ENCODE measurements at places on chromosomes 12 and 14. TPM values are rescaled to one million over a fixed set of nuclear protein-coding genes. Genes with fewer than 3 reads are reported as not detected.

GRCh38 chr12:95100264-95101190 lies 27.1 kb upstream of the NR2C1 start:
- peaks cover 10% of the 10 kb centered on the region for H3K4me1 ChIP-seq
- no peak overlapping the region for H3K27ac ChIP-seq
- no peak for DNase-seq
- H3K4me3 ChIP-seq, result no peak overlapping the region
- H3K27me3 ChIP-seq, result no peaks in the 10 kb centered on the region

GRCh38 chr14:101824339-101824727 lies 62.8 kb downstream of the PPP2R5C start:
- H3K27ac ChIP-seq, result peak overlapping the region; percentile 98
- no peaks in the 10 kb centered on the region for H3K27me3 ChIP-seq
- peak overlapping the region; percentile 70 for H3K4me3 ChIP-seq

GRCh38 chr12:116278667-116279066 lies 1.2 kb upstream of the MED13L start:
- no peak for DNase-seq
- H3K27ac ChIP-seq, result no peak overlapping the region
- peaks cover 3% of the 10 kb centered on the region for H3K36me3 ChIP-seq
- H3K4me1 ChIP-seq, result peaks cover 32% of the 10 kb centered on the region
- no peaks in the 10 kb centered on the region for H3K27me3 ChIP-seq

GRCh38 chr14:31939934-31940333 lies 137.2 kb upstream of the ARHGAP5 start:
- H3K4me1 ChIP-seq, result peaks cover 34% of the 10 kb centered on the region
- no peak overlapping the region for H3K27ac ChIP-seq
- DNase-seq, result no peak
- no peak overlapping the region for H3K4me3 ChIP-seq
- H3K27me3 ChIP-seq, result no peaks in the 10 kb centered on the region
- no peaks in the 10 kb centered on the region for H3K36me3 ChIP-seq

DNA sequence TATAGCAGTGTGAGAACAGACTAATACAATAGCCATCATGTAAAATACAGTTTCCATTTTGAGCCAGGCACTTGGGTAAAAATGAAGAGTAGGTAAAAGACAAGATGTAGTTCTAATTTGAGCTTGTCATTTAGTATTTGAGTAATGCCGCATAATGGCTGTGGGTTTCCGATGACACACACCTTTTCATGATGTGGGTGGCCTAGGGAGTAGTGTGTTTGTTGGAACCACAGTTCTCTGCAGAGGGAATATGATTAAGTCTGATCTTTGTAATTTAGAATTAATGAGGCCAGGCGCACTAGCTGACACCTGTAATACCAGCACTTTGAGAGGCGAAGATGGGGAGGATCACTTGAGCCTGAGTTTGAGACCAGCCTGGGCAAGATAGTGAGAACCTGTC lies 61.8 kb downstream of the RCOR1 start:
- H3K4me1 ChIP-seq, result peaks cover 37% of the 10 kb centered on the region
- DNase-seq, result peak; percentile 11
- no peaks in the 10 kb centered on the region for H3K27me3 ChIP-seq
- H3K36me3 ChIP-seq, result peaks cover 1% of the 10 kb centered on the region
- no peak overlapping the region for H3K4me3 ChIP-seq

DNA sequence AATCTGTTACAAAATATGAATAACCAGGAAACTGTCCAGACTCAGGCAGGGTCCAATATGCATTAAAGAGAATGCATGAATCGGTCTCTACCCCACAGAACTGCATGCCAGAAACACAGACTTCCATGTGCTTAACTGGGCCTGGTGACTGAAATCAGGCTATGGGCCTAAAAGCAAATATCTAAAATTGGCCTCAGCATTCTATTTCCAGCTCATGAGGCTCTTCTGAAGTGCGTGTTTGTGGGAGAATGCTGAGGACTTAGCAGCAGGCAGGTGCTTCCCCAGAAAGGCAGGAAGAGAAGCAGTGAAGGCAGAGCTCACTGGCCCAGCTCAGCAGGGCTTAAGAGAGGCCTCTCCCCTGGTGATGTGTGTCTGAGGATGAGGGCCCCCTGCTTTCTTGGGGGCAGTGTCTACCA lies 48.5 kb downstream of the ADGRD1 start:
- no peaks in the 10 kb centered on the region for H3K36me3 ChIP-seq
- no peaks in the 10 kb centered on the region for H3K4me1 ChIP-seq
- H3K4me3 ChIP-seq, result no peak overlapping the region
- no peak for DNase-seq
- no peak overlapping the region for H3K27ac ChIP-seq

DNA sequence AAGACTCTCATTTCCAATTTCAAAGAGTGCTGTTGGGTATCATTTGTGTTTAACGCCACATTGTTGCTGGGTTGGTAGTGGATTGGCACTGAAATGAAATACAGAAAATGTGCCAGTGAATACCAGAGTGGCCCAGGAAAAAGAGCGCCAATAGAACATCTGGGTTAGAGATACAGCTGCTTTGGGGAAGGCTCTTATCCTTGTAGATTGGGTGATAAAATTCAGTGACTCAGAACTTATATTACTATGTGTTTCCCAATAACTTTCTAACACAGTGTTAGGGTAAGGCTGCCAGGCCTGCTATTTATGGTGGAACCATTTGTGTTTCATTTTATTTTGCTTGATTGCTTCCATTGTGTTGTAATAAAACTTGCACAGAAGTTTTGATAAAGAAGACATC lies 168.2 kb upstream of the SSTR1 start:
- no peaks in the 10 kb centered on the region for H3K36me3 ChIP-seq
- H3K27ac ChIP-seq, result no peak overlapping the region
- H3K4me1 ChIP-seq, result peaks cover 11% of the 10 kb centered on the region

GRCh38 chr12:131734336-131735152 lies 23.7 kb downstream of the SFSWAP start:
- no peak for DNase-seq
- no peak overlapping the region for H3K4me3 ChIP-seq
- H3K27ac ChIP-seq, result peak overlapping the region; percentile 60
- H3K4me1 ChIP-seq, result no peaks in the 10 kb centered on the region

The ADSS1 gene
- total RNA-seq, result 5.1 TPM

The EPYC gene
- not detected for total RNA-seq
